ENCODE measurements at places on chromosomes 4 and X. TPM values are rescaled to one million over a fixed set of nuclear protein-coding genes. Genes with fewer than 3 reads are reported as not detected.
A peak's percentile ranks its signal among the peaks of the same experiment; 100 is the strongest.

DNA sequence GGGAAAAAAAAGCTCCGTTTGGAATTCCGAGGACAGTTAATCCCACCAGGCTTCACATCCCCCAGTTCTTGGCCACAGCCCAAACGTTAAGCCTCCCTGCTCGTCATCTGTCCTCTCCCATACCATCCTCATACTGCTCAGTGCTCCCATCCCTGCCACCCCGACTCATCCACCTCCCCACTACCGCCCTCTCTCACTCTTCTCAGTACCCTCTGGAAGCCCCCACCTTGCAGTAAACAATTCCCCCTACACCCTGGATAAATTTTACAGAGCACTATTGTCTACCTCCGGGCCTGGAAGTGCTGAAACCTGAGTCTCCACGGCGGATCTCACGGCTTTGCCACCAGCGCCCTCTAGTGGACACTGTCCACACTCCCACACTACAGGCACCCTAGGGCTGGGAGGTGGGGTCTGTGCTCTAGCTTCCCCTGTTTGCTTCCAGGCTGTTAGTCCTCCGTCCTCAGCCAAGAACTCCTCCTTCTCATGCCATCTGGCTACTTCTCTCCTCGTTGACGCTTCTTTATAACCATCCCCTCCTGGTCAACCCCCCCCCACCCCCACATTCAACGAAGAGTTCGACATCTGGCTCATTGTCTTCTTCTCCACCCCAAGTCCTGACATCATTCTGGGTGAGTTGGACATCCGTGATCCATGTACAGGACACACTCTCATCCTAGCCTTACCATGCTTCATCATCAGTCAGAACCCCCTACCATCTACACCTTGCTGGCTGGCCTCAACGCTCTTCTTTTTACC, 54.5 kb downstream of the RTL9 start:
- peak; percentile 56 for DNase-seq

DNA sequence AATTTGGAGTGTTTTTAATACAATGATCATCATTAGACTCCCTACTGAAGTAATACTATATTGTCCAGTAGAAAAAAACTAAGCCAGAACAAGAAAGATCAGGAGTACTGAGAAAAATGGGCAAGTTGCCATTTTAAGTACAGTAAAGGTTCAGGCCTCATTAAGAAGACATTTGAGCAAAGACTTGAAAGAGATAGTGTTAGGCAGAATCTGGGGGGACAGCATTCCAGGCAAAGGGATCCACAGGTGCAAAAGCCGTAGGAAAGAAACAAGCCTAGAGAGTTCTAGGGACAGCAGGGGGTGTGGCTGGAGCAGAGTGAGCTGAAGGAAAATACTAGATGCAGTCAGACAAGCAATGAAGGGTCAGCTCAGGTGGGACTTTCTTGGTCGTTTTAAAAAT, 58.1 kb upstream of the INTU start:
- no peak for DNase-seq

GRCh38 chr4:184568770-184569169, 80.5 kb downstream of the CASP3 start:
- no peak for DNase-seq

- DNase-seq: peak; percentile 77
Observed at GRCh38 chr4:128528793-128529553, 241.4 kb upstream of the PGRMC2 start.

- no peak for DNase-seq
Observed at GRCh38 chr4:123870216-123870876, 473.8 kb downstream of the SPRY1 start.

GRCh38 chr4:154551872-154552686, 1.9 kb upstream of the PLRG1 start:
- peak; percentile 47 for DNase-seq

DNA sequence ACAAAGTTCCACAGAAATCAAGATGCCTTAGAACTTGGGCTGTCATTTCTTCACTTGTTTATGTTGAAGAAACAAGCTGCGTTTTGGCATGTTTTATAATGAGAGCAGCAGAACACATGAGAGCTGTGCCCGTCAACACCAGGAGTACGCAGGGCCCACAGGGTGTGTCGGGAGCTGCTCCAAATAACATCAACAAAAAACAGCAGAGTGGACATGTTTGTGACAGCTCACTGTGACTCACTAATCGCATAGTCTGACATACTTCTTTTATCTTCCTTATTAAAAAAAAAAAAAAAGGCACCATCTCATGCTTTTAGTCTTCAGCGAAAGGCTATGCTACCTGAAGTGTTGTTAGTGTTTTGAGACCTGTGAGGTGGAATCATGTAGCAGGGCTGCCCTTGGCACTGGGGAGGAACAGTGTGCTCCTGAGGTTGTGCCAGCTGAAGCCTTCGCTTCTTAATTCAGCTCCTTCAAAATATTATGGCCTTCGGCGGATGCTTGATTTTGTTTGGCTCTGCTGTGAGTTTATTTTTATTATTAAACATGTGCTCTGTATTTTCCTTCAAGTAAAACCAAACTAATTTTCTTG, 32.8 kb downstream of the FHDC1 start:
- DNase-seq: peak; percentile 54

DNA sequence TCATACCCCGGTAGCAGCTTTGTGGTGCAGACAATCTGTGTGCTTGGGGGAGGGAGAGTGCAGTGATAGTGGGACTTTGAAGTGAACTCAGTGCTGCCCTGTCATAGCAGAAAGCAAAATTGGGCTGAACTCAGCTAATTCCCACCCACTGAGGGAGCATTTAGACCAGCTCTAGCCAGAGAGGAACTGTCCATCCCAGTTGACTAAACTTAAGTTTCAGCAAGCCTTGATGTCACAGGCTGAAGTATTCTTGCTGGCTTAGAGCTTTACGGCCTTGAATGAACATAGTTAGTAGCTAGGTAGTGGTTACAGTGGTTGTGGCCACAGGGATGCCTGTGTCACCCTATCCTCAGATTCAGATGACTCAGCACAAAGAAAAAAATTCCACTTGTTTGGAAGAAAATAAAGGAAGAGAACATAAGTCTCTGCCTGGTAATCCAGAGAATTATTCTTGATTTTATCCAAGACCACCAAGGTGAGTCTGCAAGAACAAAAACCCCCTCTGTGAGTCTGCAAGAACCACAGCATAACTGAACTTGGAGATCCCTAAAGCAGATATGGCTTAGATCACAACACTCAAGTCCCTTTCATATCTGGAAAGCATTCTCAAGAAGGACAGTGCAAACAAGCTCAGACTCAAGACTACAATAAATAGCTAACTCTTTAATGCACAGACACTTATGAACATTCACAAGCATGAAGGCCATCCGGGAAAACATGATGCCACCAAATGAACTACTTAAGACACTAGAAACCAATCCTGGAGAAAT, 39.4 kb downstream of the ADH7 start:
- DNase-seq: no peak

- no peak for DNase-seq
Observed at GRCh38 chrX:16012250-16012649, 111.1 kb upstream of the GRPR start.

GRCh38 chr4:17561195-17561909, 15.6 kb upstream of the LAP3 start:
- DNase-seq: peak; percentile 58

- DNase-seq: no peak
Observed at GRCh38 chr4:6695660-6696610, 2.3 kb downstream of the S100P start.

- no peak for DNase-seq
Observed at GRCh38 chr4:88573995-88574394, 18.3 kb upstream of the HERC3 start.

- DNase-seq: no peak
Observed at GRCh38 chr4:88352062-88352740, 26.5 kb upstream of the HERC6 start.

- DNase-seq: peak; percentile 37
Observed at GRCh38 chrX:31508338-31508737, 436.5 kb upstream of the FTHL17 start.

DNA sequence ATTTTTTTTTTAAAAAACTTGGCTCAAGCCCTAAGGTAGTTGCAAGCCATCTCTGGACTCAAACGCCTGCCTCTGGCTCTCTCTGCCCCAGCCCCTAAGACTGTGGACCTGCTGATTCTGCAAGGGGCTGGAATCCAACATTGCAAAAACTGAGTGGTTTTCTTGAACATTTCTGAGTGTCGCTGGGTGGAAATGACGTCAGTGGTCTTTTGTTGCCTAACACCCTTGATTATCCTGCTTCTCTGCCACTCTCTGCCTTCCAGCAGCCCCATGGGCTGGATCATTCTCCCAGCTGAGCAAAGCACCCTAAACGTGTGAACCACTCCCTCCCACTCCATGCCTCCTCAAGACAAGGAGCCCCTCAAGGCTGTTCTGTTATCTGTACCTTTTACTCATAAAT, 16.6 kb downstream of the BST1 start:
- no peak for DNase-seq

DNA sequence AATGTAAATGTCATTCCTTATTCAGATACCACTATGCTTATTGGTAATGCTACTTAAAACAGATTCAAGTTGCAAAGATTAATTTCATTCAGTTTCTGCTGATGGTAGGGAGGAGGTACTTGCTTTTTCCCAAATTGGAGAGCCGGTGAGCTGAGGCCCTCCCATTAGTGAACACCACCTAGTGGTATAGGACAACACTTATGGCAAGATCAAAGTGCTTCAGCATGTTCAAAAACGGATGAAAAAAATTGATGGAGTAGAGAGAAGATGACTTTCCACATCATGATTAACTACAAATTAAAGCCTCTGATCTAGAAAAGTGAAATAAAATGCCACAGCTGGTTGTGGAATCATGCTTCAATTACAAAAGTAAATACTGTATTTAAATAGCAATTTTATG, 112.9 kb downstream of the MBNL3 start:
- DNase-seq: no peak

GRCh38 chrX:1451661-1452515, 821 bp downstream of the ASMTL start:
- DNase-seq: no peak

DNA sequence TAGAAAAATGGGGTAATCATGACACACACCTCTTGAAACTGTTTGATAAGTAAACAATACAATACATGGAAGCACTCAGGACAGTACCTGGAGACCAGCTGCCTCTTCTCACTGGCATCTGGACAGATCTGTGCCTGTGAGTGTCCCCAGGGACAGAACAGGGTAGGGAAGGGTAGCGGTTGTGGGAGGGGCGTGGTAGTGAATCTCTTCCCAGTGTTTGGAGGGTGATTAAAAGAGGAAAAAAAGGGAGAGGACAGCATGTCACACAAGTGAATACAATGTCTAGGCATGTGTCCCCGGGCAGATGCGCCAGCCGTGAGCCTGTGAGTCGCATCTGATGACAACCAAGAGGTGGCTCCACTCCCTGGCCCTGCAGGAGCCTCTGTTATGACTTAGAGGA, 138.8 kb upstream of the MSX1 start:
- DNase-seq: no peak

GRCh38 chr4:3477750-3478430, 14.8 kb downstream of the DOK7 start:
- DNase-seq: no peak

DNA sequence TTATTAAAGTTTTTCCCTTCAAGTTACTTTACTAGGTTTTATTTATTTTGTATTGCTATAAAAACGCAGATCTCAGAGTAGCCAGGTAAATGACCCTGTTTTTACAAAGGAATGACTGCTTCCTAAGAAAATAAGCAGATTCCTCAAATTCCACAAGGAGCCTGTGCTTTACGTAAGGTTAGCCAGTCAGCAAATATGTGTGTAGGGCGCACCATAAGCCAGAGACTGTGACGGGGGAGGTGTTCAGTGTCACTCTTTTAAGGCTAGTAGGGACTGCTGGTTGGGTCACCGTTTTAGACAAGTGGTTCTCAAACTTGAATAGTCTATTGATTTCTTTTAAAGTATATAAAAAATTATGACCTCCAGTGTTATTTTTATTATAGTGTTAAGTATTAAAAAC, 119.9 kb downstream of the ANK2 start:
- DNase-seq: no peak

- DNase-seq: peak; percentile 3
Observed at GRCh38 chr4:137651128-137651527, 118.8 kb upstream of the PCDH18 start.

DNA sequence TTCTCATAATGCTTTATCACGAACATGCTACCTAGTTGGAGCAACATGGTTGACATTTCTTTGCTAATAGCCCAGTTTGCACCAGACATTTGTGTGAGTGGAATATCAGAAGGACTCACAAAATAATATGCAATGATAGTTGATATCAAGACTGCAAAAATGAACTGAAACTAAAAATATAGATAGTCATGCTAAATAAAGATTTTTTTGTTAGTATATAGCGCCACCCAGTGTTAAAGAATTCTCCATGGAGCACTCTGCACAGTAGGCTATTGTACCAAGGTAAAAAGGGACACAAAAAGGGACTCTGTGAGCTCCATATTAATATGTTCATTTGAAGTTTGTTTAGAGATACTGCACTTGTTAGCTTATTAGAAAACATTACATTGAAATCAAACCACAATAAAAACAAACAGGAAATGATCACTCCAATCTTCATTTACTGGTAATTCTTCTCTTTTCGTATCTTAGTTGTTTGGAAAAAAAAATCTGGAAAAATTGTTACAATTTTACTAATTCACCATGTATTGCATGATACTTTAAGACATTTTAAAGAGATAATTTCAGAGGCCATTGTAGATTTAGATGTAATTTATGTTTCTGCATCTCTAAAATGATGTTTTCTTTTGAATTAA, 1509.6 kb downstream of the ADGRL3 start:
- DNase-seq: no peak

DNA sequence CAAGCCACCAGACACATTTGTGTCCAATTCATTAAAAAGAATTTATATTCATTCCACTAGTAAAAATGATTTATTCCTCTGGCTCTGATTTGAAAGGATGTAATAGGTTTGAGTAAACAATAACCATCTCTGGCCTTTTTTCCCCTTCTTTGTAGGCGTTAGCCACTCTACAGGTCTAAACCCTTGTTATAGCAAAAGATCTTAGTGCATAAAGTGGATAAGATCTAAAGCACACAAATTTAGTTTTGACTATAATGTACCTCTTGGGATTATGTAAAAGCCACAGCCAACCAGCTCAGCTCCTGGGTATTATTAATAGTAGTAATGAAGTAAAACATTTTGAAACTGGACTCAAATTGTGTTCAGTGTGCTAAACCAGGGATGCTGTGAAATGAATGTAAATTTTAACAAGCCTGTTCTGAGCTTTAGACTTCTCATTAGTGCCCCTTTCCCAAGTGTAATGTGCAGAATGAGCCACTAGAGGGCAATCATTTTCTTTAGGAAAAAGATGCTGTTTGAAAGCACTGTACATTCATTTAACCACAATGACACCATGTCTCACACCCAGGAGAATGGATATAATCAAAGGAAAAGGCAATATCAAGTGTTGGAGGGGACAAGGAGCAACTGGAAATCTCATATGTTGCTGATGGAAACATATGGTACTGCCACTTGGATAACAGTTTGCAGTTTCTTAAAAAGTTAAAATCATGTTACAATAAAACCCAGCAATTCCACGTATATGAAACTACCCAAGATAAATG, 69.7 kb downstream of the KLHL8 start:
- DNase-seq: no peak

- no peak for DNase-seq
Observed at GRCh38 chrX:115553171-115553570, 7.8 kb upstream of the PLS3 start.

The GPR34 gene
- not detected for total RNA-seq

The CXCL8 gene
- total RNA-seq: 12.3 TPM

The ARHGEF38 gene
- not detected for total RNA-seq

The VCX gene
- not detected for total RNA-seq

The FGF2 gene
- 48.5 TPM for total RNA-seq

The NRK gene
- not detected for total RNA-seq

The NEK1 gene
- 2.4 TPM for total RNA-seq

The HGFAC gene
- total RNA-seq: not detected

The PGK1 gene
- 387 TPM for total RNA-seq

The COL4A6 gene
- total RNA-seq: 0.46 TPM

The CLDN2 gene
- not detected for total RNA-seq

The RAB41 gene
- total RNA-seq: not detected

The PRR32 gene
- not detected for total RNA-seq

The FAM9B gene
- total RNA-seq: not detected

The FAM53A gene
- total RNA-seq: 2.6 TPM
